Bone marrow (tissue), 2 donors: ENCODE measurements at places on chromosomes 3 and 15.

GRCh38 chr15:55770806-55771205 lies 27.9 kb upstream of the PRTG start:
- DNase-seq: no peak

DNA sequence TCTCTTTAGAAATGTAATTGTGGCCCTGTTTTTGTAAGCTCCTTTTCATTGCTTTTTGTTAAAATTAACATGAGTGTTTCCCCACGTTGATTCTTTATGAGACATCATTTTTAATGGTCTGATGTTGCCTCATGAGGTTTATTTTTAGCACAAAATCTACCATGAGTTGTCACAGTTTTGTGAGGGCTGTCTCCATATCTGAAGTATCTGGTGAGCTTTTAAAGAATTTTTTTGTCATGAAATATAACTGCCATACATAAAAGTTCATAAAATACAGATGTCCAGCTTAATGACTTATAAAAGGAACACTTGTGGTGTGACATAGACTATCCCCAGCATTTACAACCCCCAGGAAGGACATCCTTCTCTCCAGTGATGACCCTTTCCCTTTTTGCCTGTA lies 34.3 kb upstream of the CEMIP start:
- no peak for DNase-seq

DNA sequence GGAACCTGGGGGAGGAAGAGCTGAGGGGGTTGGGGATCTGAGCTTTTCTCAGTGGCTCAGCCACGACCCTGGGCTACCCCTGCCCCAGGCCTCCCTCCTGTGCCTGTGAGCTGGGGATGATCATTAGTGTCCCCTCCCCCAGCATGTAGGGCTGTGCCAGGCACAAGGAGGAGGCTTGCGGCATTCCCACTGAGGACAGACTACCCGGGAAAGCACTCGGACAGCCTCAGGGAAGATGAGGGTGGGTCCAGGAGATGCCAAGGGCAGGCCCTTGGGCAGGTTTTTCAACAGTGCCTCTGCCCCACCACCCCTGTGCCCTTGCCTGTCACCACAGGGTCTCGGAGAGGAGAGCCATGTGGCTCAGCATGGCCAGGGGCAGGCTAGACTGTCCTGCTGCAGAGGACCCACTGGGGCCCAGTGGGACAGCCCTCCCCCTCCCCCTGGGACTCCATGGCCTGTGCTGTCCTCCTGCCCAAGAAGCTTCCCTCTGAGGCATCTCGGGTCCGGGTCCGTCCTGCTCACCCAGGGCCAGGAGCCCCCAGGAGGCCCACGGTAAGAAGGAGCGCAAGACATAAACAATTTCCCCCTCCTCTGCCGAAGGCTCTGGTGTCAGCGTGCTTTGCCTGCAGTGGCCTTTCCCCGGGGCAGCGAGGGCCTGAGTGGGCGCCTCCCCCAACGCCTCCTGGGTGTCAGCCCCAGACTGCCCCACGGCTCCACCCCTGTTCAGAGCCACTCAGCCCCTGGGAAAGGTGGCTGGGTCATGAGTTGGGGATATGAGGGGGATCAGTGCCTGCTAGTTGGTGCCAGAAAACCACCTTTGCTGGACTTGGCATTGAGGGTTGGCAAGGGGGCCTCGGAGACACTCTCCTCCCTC lies 192.5 kb downstream of the GOLGA6L6 start:
- DNase-seq: no peak

GRCh38 chr3:135352213-135352612 lies 557.2 kb downstream of the EPHB1 start:
- no peak for DNase-seq

DNA sequence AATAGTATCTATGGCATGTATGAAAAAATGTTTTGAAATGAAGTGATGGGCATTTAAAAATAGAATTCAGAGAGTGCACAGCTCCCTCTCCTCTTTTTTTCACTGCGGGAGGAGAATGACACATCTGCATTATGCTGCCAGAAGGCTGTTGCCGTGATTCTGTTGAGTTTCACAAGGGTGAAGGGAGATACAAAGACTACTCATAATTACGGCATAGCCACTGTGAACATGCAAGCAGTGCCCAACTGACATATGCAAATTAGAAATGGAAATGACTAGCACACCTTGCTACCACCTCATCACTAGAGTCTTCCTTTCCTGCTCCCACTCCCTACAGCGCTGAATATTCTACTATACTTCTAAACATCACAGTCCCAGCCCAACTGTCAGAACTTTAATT lies 20.1 kb downstream of the IFT57 start:
- no peak for DNase-seq

DNA sequence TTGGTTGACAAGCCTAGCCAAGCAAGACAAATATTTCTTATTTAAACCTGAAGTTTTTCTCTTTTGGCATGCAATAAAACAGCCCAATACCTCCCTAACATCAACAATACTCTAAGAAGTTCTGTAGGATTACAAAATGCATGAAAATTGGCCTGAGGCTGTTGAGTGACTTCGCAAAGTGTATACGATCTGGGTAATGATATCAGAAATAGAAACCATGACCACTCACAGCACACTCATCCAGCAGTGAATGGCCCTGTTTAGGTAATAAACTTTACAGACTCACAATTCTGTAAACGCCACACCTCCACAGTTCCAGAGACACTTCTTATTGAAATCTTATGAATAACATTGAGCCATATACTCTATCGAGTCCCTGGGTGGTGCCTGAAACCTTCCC lies 83.0 kb upstream of the NAALADL2 start:
- no peak for DNase-seq

- DNase-seq: no peak
These were observed 463.6 kb downstream of the SHQ1 start for GRCh38 chr3:72384602-72385001.
